ENCODE measurements at places on chromosomes 3 and 15. TPM values are rescaled to one million over a fixed set of nuclear protein-coding genes. Genes with fewer than 3 reads are reported as not detected.

The SENP8 gene
- 5.0 TPM for total RNA-seq

The PRSS50 gene
- not detected for total RNA-seq

DNA sequence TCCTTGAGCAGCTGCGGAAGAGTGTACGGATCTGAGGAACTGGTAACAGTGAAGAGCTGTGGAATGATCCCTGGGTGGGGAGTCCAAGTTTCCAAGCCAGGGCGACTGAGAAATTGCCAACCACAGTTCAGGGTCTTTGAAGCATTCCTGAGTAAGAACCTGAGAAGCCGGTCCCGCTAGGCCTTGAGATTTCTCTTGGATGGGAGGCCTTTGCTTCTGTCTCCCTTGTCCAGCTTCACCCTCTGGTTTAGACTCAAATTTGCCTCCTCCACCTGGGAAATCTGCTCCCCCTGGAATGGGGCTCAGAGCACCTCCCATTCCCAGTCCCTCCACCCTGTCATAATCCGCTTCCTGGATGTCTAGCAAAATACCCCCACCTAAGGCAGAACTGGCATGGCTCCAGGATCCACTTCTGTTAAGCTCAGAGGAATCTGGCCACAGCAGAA, 127.7 kb upstream of the DLG1 start:
- no peak for DNase-seq

DNA sequence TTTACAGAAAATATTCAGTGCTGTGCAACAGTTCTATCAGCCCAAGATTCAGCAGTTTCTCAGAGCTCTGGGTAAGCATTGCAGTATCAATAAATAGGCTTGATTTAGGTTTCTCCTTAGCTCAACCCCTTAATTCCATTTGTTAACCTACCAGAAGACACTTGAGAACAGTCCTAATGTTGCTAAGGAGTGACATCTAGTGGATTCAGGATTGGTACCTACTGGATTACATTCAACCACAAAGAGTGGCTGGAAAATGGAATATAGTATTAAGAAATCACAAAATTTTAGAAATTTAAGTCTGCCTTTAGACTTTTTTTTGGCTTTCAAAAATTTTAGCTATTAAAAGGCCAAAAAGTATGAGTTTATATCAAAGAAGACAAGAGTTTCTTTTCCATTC, 34.7 kb downstream of the POLG start:
- DNase-seq = no peak

DNA sequence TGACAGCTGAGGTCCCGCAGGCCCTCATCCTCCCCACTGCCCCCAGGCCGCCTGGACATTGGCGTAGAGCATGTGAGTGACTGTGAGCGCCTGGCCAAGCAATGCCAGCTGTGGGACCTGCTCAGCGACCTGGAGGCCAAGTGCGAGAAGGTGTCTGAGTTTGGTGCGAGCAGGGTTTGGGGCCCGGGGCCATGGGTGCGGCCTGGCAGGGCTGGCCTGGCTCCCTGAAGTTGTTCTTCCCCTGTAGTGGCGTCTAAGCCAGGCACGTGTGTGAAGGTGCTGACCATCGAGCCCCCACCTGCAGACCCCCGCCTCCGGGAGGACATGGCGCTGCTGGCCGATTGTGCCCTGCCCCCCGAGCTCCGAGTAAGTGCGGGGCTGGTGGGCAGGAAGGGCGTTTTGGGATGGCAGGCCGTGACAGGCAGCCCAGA, 4.2 kb downstream of the ABTB1 start:
- DNase-seq = no peak

DNA sequence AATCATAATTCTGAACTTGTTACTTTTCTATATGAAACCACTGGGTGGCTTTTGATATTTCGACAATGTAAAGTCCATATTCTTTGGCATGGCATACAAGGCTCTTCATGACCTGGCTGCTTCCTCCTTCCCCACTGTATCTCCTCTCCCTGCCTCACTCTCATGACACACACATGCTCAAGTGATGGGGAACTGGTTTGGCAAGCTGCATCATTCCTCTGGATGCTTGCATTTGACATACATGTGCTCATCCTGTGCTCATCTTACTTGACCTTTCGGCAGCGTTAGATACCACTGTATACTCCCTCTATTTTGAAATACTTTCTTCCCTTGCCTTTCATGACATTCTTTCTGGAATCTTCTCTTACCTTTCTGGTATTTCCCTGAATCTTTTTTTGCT, 51.8 kb upstream of the ZDHHC23 start:
- no peak for DNase-seq

Data from right cardiac atrium (tissue), 5 donors.